Non-pigmented ciliary epithelial cell (primary cell): ENCODE measurements at places on chromosomes 6 and 20.

GRCh38 chr6:135090819-135091218 lies 36.2 kb upstream of the HBS1L start:
- no peak for DNase-seq

DNA sequence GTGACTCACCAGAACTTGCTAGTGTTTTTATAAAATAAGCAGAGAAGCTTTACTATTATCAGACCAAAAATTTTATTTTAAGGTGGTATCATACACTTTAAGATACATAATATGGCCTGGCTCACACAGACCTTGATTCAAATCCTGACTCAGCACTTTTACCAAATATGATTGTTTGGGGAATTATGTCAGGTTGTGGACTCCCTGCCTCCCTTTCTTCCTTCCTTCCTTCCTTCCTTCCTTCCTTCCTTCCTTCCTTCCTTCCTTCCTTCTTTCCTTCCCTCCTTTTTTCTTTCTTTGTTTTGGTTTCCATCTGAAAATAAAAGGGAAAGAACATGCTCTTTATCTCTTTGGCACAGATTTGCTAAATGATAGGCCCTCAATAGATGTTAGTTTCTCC lies 186.0 kb upstream of the MMS22L start:
- DNase-seq = no peak

DNA sequence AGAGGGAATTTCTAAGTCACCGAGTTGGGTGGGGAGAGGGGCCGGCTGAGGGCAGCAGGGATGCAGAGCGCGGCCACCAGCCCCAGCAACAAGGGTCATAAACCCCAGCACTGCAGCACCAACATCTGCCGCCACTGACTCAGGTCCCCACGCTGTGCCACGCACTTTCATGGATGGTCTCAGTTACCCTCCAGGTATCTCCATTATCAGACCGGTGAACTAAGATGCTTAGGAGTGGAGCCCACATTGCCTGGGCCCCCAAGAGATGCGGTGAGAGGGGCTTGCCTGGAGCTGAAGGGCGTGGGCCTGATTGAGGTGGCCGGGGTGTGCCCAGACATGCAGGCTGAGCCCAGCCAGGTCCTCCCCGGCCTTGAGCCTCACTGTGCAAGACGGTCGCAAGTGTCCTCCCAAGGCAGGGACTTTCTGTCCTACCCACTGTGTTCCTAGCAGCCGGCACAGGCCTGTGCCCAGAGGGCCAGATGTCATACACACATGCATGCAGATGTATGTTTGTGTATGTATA lies 19.3 kb downstream of the RBM38 start:
- no peak for DNase-seq

DNA sequence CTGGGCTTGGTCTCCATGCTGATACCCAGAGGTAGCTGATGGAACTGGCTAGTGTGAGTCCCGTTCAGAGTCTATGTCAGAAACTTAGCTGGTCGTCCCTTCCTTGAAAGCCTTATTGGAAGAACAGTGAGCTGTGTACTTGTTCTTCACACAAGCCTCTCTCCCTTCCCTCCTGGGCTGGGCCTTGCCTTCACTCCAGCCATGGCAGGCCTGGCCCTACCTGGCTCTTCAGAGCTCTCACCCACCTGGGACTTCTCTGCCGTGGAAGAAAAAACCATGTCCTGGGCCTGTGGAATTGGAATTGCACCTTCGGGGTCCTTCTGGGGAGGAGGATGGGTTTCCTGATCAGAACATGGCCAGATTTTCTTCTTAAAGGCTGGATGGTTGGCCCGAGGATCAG lies 20.3 kb upstream of the ZNF831 start:
- DNase-seq = no peak

GRCh38 chr6:151254451-151255081 lies 14.8 kb downstream of the AKAP12 start:
- no peak for DNase-seq

DNA sequence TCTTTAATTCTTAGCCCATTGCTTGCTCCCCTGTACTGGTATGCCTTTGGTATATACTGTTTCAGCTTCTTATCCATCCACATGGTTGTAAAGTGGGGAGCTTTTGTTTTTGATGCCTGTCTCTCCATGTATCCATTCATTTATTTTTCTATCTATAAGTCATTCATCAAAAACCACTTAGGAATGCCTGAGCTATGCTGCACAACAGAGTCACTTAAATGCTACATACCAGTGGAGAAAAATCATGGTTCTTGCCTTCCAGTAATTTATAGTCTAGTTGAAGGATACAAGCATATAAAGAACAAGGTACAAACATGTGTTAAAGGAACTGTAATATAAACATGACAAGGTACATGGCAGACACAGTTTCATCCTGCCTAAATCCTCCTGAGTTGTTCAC lies 347.3 kb downstream of the NRN1 start:
- DNase-seq = no peak

DNA sequence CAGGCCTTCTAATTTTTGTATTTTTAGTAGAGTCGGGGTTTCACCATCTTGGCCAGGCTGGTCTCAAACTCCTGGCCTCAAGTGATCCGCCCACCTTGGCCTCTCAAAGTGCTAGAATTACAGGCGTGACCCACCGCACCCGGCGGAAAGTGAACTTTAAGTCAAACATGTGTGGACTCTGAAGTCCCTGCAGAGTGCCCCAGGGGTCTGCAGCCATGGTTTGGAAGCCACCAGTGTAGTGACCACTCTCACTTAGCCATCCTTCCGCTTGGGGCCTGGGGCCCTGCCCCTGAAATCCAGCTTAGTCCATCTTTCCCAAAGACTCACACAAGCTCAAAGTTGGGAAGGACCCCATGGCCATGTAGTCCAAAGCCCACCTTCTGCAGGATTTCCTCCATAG lies 164.5 kb downstream of the GRM4 start:
- DNase-seq = no peak

DNA sequence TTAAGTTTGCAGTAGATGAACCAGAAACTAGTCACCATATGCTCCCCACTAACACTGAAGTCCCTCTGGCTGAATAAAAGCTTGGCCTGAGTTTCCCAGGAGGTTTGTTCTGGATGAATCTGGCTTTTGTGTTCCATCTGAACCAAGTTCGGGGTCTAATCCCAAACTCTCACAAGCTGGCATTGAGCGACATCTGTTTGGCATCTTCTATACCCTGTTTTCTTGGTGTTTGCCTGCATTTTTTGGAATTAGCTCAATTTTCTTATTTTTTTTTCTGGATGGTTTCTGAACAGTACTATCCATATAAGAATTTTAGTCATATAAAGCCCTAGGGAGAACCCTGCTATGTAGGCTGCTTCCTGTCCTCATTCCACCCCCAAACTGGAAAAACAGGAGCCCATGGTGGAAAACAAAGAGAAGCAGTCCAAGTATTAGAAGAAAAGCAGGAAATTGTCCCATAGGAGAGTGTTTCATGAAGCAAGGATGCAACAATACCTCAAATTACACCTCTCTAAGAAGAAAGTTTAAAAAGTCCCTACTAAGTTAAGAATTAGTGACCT lies 737.1 kb downstream of the DHX35 start:
- DNase-seq = no peak

GRCh38 chr6:155595284-155595683 lies 139.6 kb upstream of the NOX3 start:
- no peak for DNase-seq
